Tibial nerve (tissue), 4 donors: ENCODE measurements at places on chromosomes 11 and 22.

DNA sequence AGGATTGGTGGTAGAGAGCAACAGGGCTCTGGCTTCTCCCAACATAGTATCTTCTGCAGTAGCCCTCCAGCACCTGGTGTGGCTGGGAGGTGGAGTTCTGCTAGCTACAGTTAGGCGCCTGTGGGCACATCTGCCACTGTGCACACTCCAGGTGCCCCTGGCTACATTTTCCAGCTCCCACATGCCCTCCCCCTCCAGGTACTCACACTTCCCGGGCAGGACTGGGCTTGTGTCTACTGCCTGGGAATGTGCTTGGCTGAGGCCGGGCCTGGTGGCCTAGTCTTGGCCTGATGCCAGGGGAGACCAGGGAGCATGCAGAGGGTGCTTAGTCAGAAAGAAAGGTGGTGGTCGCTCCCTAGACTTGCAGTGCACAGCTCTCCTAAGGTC, 15.8 kb downstream of the PHLDB1 start:
- DNase-seq, result no peak

DNA sequence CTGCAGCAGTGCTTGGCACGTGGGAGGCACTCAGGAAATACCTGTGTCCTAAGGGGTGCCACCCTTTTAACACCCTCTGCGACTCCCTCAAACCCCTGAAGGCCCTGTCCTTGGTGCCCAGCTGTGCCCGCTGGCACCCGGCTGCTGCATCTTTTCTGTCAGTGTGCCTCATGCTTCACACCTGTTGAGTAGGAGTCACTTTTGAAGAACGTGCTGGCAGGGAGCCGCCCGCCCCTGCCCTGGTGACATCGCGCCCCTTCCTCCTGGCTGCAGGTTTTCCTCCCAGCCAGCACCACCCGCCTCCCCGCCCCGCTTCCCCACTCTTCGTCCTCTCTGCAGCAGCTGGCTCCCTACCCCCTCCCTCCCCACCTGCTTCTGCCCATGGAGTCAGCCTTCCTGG, 17.8 kb downstream of the FRMD8 start:
- DNase-seq, result no peak

DNA sequence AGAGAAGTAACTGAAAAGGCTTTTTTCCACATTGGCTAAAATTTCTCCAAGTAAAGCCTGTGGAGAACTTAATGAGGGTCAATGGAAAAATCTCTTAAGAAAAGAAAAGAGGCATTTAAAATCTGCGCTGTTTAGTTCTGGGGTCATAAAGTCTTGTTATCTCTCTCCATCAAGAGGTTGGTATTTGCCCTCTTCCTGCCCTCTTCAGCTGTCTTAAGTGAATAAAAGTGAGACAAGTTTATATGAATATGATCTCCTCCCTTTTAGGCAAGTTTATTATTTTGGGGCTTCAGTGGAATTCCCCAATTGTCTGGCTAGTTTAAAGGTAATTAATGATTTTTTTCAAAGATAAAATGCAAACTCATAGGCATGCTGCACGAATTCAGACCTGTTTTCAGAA, 89.6 kb downstream of the ARL14EP start:
- DNase-seq, result no peak

GRCh38 chr11:114925591-114925990, 247.3 kb downstream of the NXPE2 start:
- DNase-seq, result no peak

DNA sequence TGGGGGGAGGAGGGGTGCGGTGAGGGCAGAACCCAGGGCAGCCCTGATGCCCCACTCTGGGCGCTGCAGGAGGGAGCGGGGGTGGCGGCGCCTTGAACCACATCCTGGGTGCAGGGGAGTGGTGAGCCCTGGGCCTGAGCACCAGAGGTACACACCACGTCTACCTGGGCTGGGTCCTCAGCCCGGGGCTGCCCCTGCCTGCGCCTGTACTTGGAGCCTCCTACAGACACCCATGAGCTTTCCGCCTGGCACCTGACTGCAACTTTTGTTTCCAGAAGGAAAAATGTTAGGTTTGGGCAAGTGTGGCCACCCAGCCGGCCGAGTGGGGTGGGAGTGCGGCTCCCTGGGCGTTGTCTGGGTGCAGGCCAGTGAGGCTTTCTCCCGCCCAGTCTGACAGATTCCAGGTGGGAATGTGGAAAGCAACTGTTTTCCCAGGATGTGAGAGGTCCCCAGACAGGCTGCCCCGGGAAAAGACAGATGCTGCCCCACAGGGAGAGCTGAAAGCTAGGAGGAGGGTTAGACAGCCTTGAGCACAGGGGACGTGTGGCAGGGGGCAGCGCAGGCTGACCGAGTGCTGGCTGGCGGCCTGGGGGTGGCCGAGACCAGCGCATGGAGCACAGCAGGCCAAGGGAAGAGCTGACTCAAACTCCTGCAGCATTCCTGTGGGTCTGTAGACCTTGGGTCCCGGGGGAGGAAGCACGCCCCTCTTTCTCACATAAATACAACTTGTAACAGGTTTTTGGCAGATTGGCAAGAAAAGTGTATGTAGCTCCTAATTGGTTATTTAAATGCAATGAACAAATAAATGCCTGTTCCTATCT, 44.1 kb downstream of the GNB1L start:
- DNase-seq, result no peak

DNA sequence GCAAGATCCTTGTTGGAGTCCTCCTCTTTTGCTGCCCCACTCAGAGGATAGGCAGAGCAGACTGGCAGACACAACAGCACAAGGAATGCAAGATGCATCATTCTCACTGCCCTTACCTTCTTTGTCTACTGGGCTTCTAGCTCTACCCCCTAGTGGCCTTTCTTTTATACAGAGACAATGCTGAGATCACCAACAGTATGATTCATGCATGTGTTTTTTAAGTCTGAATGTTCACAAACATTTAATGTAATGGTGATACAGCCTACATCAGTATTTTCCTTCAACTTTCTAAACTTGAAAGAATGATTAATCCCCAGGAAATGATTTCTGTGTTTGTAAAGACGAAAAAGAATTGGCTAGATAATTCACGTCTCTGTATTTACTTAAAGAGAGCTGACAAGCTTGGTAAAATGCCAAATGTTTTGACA, at the start of gene MMP10:
Gene MMP10 (minus strand): TSS at position 138 of the 428 bp plus-strand sequence. CDS start 37 bp downstream, at position 101.
- no peak for DNase-seq

GRCh38 chr11:46528445-46529094, 65.3 kb downstream of the AMBRA1 start:
- no peak for DNase-seq

DNA sequence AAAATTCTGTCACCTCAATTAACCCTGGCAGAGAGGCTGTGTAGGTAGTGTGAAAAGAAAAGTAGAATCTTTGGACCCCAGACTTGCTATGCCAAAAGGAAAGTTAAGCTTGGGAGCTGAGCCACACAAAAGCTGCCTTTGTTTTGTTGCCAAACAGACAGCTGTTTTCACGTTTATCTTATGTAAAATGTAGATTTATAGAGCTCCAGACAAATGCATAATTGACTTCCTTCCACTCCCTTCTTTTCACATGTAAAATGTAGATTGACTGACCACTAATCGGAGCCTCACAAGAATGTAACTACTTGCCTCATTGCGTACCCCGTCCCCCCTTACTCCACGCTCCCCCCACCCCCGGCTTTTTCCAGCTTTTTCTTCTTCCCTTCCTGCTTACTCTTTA, 2302.2 kb upstream of the RAG2 start:
- no peak for DNase-seq

- DNase-seq, result no peak
Observed at GRCh38 chr22:30998329-30998728, 29.3 kb downstream of the TUG1 start.

DNA sequence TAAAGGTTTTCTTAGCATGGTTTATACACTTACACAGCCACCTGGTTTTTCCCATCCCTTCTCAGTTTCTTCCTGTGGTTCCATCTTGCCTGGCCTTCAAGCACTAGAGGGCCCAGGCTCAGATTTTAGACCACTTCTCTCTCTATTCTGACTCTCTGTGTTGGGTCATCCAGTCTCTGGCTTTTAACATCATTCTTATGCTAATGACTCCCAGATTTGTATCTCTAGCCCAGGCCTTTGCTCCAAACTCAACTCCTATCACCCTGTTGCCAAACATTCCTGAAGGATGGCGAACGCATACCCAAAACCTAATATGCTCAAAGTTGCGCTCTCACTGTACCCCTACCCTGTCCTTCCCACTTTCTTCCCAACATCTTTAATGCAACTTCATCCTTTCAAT, 135.1 kb downstream of the SPATA19 start:
- no peak for DNase-seq

DNA sequence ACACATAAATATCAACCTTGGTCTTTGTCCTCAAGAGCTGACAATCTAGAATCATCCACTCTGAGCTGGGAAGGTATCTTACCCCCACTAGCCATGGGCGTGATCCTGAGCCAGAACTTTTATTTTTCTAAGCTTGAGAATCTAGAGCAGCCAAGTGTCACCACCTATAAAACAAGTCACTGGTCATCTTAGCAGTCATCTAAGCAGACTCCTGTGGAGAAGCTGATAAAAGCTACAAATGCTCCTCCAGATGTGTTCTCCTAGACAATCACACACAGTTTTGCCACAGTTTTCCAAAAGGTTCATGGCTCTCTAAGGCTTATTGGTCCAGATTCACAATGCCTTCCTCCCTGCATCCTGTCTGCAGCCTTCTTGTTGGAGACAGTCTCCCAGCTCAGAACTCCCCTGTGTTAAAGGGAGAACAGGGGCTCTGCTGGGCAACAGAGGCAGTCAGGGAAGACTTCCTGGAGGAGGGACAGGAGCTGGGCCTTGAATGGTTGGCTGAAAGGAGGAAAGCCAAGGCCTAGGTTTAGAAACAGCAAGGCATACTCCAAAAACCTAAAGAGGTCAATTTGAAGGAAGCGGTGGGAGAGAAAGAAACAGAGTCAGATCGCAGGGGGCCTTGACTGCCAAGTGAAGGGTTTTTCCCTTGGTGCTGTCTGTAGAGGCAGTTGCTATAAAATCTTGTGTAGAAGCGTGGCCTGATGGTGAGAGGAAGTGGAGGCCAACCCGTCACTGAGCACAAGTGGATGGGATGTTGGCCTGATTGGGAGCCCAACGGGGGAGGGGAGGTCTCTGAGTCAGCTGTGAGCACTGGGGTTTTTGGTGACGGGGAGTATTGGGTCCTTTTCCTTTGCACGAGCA, 42.0 kb downstream of the ALX4 start:
- no peak for DNase-seq

- peak; percentile 74 for DNase-seq
Observed at GRCh38 chr22:42519525-42520401, at the start of gene RRP7A. RRP7A (minus strand) TSS chr22:42519796; CDS start chr22:42519786, 10 bp downstream.

DNA sequence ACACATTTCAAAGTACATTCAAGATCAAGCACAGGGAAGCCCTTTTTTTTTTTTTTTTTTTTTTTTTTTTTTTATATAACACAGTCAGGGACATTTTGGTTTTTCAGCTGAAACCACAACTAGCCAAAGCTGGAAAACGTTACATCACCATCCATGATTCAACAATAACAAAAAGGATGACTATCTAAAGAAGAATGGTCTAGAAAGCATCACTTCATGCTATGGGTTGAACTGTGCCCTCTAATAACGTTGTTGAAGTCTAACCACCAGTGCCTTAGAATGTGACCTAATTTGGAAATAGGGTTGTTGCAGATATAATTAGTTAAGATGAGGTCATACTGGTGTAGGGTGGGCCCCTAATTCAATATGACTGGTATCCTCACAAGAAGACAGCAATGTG, 46.6 kb downstream of the MTMR2 start:
- DNase-seq, result no peak

DNA sequence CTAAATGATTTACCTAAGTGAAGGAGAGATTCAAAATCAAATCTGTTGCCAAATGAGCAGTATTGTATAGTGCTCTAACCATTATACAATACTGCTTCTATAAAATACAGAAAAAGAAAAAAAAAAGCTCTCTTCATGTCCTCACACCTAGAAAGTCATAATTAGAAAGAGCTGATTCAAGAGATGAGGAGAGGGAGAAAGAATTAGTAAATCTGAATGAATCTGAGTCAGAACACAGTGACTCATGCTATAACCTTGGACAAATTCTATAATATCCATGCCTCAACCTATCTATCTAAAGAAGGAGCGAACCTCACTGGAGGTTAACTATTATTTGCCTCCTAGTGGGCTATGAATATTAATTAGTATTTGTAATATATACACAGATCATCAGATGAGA, 29.4 kb downstream of the AMBRA1 start:
- no peak for DNase-seq

GRCh38 chr11:48093323-48093722, 113.0 kb downstream of the PTPRJ start:
- no peak for DNase-seq

GRCh38 chr11:126328444-126328843, 24.6 kb downstream of the DCPS start:
- no peak for DNase-seq

DNA sequence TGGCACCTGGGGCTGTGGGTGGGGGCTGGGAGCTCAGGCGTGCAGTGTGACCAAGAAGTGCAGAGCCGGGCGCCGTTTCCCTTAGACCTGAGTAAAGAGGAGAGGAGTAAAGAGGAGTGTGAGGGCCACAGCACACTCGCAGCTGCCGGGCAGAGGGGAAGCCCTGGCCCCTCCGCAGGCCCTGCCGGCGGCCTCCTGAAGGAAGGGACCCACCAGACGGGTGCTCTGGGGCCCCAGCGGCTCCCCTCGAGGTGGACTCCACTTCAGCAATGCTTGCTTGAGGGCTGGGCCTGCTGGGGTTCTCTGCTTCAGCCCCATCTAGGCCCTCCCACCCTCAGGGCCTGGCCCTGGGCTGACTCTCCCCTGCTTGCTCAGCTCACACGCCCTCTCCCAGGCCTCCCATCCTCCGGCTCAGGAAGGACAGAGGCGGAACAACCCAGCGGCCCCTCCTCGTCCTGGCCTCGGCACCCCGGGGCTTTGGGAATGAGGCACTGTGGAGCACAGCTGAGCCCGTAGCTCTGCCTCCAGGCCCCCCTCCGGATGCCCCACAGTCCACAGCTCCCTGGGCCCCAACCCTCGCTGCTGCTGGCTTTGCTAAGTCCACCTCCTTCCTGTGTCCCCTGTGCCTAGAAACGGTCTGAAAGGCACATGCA, 1198.7 kb downstream of the BRD1 start:
- no peak for DNase-seq

DNA sequence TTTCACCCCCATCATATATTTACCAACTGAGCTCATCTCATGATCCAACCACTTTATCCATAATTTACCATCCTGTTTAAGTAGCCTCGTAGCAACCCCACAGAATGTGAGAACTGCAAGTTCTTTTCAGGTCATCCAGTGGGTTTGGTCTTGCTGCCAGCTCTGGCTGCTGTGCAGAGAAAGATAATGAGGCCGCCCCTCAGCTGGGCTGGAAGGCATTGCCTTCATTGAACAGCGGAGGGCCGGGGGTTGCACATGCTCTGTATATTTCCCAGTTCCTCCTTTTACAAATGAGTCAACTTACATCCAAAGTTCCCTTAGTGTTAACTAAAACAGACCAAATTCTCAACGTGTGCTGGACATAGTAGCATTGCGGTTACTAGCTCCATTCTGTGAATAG, 96.7 kb downstream of the SYN3 start:
- DNase-seq, result no peak

DNA sequence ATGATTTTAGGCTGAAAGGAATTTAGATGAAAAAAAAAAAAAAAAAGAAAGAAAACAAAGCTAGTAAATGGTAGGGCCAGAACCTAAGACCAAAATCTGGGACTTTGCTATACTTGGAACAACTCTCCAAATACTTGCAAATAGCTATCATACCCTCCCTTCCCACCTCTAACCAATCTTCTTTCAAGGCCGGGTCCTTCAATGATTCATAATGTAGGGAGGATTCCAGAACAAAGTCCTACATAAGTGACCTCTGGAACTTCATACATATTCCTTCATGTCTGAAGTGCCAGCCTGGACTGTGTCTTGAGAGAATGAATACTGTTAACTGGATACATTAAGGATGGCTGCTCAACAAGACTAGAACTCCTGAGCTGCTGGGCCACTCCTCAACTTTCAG, 9.9 kb downstream of the STK33 start:
- no peak for DNase-seq

- DNase-seq, result no peak
Observed at GRCh38 chr22:37190262-37190780, 2.3 kb upstream of the C1QTNF6 start.
